Amniotic stem cell (primary cell): ENCODE measurements at places on chromosomes 12 and 14.
A peak's percentile ranks its signal among the peaks of the same experiment; 100 is the strongest.

GRCh38 chr14:61736751-61737150 lies 25.5 kb upstream of the SNAPC1 start:
- DNase-seq = no peak

DNA sequence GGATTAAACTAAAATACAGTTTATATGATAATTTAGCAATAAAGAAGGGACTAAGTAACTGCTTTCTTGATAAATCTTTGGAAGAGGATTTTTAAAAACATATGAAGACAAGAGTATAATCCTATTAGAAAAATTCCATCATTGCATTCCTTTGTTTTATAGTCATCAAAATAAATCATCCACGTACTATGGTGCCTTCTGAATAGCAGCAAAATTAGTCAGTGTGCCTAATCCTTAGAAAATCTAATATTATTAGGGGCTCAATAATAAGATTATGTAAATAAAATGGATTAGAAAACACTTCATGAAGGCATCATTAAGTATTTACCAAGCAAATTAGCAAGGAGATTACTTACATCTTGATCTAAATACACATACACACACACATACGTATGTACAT lies 102.1 kb downstream of the KCNH5 start:
- DNase-seq = no peak

DNA sequence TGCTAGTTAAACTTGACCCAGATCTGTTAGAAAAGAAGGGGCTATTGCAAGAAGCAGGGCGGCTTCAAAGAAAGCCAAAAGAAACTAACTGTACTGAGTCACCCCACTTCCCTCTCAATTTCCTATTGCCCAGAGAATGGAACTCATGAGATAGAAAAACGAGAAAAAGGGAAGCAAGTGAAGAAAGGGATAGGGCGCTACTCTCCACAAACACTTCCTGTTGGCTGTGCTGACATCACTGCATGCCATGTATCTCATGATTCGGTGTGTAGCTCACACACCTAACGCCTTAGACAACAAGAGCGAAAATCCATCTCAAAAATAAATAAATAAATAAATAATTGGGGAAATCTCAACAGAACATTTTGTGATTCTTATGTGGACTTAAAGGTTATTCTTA lies 13.0 kb upstream of the P2RX4 start:
- DNase-seq = no peak

DNA sequence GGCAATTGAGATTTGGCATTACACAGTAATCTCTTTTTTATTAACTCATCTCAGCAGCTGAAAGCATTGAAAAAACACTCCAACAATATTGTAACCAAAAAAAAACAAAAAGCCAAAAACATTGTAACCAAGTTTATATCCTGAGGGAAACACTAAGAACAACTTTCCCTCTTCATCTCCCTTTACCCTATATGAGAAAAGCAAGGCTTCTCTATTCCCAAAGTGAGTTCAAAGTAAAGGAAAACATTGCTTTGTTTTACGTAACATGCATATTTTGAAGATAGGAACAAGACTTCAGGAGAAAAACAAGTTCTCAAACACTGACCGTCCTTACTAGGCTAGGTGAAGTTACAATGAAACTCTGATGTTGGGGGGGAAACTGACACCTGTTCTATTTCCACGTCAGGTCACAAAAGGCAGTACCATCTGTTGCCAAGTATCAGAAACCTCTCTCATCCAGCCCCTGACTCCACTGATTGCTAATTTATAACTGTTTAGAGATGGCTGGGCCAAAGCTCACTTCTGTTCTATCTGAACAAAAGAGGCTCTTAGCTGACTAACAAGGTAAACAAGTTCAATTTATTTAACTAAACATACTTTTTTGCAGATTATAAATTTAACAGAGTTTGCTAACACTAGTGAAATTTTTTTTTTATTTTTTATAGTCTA lies 67.9 kb upstream of the PLXNC1 start:
- DNase-seq = no peak

DNA sequence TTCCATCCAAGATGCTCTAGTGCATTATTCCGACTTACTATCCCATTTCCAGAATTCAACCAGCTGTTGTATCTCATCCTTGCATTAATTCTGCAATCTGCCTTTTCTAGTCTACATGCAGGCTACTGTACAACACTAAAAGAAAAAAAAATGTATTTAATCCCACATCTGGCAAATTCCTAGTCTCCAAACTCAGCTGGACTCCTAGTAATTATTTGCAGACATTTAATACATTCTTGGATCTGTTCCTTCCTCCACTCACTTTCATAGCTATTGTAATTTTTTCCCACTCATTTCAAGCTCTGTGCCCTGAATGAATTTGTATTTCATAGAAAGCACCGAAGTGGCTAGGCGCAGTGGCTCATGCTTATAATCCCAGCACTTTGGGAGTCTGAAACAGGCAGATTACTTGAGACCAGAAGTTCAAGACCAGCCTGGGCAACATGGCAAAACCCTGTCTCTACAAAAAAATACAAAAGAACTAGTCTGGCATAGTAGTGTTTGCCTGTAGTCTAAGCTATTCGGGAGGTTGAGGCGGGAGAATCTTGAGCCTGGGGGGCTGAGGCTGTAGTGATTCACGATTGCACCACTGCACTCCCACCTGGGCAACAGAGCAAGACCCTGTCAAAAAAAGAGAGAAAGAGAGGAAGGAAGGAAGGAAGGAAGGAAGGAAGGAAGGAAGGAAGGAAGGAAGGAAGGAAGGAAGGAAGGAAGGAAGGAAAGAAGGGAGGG lies 39.5 kb upstream of the YAF2 start:
- DNase-seq = no peak

GRCh38 chr12:43306066-43306465 lies 245.9 kb downstream of the ADAMTS20 start:
- DNase-seq = peak; percentile 36
